Daoy (cell line): ENCODE measurements at places on chromosomes 11 and 22. TPM values are rescaled to one million over a fixed set of nuclear protein-coding genes. Genes with fewer than 3 reads are reported as not detected.

DNA sequence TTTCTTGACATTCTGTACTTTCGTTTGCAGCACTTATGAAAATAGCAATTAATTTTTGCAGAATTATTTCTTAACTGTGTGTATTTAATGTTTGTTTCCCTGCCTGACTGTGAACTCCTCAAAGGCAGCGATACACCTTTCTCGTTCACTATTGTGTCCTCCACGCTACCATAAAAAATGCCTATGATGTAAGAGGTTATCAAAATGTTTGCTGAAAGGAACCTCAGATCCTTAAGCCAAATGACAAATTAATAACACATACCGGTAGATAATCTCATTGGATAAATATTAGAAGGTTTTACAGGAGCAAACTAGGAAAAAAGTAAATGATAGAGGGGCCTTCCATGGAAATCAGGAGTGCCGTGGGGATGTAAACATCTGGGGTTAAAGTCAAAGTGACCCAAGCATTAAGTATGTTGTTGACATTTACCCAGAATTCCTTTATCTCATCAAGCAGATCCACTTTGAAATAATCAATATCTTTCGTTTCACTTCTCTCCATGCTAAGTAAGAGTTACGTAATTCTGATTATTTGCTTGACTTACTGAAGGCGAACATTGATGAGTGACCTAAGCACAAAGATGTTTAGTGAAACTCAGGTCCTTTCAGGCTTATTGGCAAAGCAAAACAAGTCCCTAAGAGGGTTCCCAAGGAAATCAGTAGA, 2.6 kb upstream of the OOSP3 start:
- DNase-seq, result no peak

- DNase-seq, result peak; percentile 26
These were observed 22.9 kb upstream of the MRPL17 start for GRCh38 chr11:6705905-6706535.

GRCh38 chr22:24026056-24026455, 15.0 kb downstream of the CABIN1 start:
- no peak for DNase-seq

- peak; percentile 30 for DNase-seq
These were observed 14.7 kb upstream of the TAB1 start for GRCh38 chr22:39384750-39385480.

GRCh38 chr22:19854778-19855503, at the start of the genes GNB1L and RTL10:
TSS of gene GNB1L (minus strand) at chr22:19854874. CDS start at chr22:19821355, 33,519 bp downstream.
TSS of gene RTL10 (minus strand) at chr22:19854874. CDS start at chr22:19852261, 2,613 bp downstream.
- peak; percentile 99 for DNase-seq

FJX1 gene
- 24.2 and 29.4 TPM in 2 replicates for total RNA-seq

DNA sequence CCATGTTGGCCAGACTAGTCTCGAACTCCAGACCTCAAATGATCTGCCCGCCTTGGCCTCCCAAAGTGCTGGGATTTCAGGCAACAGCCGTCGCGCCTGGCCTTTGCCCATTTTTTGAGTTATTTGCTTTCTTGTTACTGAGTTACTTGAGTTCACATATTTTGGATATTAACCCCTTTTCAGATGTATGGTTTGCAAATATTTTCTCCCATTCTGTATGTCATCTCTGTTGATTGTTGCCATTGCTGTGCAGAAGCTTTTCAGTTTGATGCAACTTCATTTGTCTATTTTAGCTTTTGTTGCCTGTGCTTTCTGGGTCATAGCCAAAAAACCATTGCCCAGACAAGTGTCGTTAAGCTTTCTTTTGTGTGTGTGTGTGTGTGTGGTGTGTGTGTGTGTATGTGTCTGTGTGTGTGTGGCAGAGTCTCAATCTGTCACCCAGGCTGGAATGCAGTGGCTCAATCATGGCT, 6.8 kb downstream of the TSGA10IP start:
- DNase-seq, result no peak

CBLIF gene
- not detected in 2 replicates for total RNA-seq
